ENCODE measurements at places on chromosomes 3 and 15.
A peak's percentile ranks its signal among the peaks of the same experiment; 100 is the strongest.

- DNase-seq, result no peak
Measured at GRCh38 chr3:169940470-169941181, 26.0 kb upstream of the SEC62 start.

- DNase-seq, result no peak
Measured at GRCh38 chr3:31502803-31503221, 29.9 kb upstream of the STT3B start.

DNA sequence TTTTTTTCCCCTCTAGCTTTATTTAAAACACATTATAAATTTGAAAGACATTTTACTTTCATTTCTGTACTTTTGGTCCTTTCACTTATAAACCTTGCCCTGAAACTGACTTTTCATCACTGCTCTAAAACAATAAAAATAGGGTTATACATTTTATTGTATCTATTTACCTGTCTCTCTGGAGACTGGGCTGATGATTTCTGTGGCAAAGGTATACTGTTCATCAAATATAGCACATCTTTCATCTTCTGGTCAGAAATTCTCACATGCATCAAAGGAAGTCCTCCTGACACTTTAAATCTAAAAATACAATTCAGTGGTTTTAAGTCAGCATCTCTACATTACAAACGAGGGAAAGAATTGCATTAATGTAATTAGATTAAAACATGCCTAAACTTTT is 86.1 kb downstream of the VPS13C start:
- DNase-seq, result no peak

- peak; percentile 43 for DNase-seq
Measured at GRCh38 chr3:30649572-30650318, 43.3 kb downstream of the TGFBR2 start.

DNA sequence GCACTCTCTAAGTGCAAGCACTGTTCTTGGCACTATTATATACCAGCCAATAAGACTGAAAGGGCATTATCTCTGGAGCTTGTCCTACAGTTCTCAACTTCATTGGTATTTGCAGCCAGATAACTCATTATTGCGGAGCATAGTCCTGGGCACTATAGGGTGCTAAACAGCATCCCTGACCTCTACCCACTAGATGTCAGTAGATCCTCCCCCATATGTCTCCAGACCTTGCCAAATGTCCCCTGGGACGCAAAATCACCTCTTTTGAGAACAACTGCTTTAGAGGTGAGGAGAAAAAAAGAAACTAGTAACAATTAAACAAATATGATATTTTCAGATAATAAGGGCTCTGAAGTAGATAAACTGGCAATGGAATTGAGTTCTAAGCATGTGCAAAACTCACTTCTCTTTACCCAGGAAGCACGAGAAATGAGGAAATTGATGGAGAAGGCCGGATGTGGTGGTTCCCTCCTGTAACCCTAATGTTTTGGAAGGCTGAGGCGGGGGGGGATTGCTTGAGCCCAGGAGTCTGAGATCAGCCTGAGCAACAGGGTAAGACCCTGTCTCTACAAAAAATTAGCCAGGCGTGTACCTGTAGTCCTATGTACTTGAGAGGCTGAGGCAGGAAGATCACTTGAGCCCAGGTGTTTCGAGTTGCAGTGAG is 61.4 kb downstream of the FRMD4B start:
- DNase-seq, result no peak

- no peak for DNase-seq
Measured at GRCh38 chr15:63339006-63339766, 42.5 kb downstream of the CA12 start.

Measured in hepatic stellate cell (primary cell).